Stimulated activated CD8-positive, alpha-beta memory T cell treated with anti-CD3 and anti-CD28 coated beads, Interleukin-15, amount 100 ng/mL, for 4 hours (primary cell): ENCODE measurements at places on chromosomes 3 and 15.

DNA sequence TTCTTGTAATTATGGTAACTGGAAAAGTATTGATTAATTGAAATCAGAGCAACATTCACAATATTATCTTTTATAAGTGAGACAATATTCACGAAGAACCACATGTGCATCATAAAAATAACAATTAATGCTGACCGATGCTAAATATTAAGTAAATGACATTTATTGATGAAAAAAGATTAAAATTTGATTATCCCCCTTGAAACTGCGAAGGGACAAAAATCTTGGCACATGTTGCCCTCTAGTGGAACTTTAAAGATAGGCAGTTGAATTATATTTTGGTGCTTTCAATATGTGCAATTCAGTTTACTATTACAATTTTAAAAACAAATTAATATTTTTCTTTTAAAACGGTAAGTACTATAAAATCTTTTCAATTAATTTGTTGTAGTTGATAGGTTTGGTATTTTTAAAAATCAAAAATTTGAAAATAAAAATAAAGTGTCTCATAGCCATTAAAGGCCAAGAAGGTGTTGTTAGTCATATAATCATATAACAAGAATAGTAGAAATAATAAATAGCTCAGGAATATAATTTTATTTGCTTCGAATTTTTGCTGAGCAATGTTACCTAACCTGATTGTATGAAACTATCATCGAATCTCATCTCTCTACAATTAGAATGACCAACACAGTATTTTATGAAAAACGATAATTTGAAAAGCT is 270.2 kb downstream of the ROBO1 start:
- DNase-seq = no peak

DNA sequence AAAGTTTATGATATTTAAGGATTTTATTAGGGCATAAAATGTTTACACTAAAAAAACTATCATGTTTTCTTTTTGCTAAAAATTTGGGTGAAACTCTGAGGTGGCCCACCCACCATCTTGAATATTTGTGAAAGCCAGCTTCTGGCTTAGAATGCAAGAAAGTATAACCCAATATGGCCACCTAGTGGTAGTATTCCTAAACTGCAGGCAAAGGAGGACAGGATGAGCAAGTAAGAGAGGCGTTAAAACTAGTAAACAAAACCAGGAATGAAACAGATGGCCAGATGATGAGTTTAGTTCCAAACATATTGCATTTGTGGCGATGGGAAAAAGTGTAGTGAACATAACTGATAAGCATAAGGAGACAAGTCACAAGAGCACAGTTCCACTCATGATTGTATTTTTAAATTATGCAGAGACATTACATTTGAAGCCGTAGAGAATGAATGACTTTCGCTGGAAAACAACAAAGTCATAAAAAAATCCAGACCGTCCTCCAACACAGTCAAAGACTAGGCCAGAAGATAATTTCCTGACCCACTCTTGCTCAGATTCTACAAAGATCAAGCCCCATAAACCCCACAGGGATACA is 103.3 kb upstream of the PRTG start:
- no peak for DNase-seq

GRCh38 chr15:73928241-73928579 is 1.9 kb downstream of the LOXL1 start:
- no peak for DNase-seq

- no peak for DNase-seq
Observed at GRCh38 chr3:71652781-71653413, 69.4 kb upstream of the FOXP1 start.

- DNase-seq = no peak
Observed at GRCh38 chr3:161894657-161895056, 398.0 kb downstream of the OTOL1 start.

DNA sequence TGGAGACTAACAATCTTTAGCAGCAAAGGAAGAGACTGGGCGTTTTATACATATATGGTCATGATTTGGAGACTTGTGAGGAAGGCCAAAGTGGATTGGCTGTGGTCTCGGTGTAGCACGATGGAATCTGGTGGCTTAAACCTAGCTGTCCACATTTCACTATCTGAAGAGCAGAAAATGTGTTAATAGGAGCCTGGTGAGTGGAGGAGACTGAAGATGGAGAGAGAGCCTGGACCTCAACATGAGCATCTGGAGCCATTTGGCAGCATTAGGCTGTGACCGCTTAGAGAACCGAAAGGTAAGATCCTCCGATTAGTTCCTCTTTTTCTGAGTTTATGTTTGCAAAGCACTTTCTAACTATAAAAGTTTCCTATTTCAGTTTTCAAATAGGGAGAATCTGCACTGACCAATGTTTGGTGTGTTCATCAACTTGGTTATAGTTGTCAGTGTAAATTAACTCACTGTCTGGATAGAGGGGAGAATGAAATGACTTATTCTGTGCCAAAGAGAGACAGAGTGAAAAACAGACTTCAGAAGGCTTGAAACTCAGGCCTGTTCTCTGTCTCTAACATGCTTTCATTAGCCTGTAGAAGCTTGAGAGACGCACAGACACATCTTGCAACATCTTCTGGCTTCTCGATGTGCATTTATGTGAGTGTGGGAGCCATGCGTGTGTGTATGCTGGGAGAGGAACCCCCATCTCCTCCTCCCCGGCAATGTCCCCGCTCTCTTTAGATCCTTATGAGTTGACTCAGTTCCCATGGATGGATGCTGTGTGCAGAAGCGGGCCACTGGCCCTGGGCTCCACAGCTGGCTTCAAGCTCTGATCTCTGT is 244.7 kb upstream of the TBL1XR1 start:
- no peak for DNase-seq

GRCh38 chr3:105553851-105554250 is 187.1 kb downstream of the ALCAM start:
- DNase-seq = no peak

DNA sequence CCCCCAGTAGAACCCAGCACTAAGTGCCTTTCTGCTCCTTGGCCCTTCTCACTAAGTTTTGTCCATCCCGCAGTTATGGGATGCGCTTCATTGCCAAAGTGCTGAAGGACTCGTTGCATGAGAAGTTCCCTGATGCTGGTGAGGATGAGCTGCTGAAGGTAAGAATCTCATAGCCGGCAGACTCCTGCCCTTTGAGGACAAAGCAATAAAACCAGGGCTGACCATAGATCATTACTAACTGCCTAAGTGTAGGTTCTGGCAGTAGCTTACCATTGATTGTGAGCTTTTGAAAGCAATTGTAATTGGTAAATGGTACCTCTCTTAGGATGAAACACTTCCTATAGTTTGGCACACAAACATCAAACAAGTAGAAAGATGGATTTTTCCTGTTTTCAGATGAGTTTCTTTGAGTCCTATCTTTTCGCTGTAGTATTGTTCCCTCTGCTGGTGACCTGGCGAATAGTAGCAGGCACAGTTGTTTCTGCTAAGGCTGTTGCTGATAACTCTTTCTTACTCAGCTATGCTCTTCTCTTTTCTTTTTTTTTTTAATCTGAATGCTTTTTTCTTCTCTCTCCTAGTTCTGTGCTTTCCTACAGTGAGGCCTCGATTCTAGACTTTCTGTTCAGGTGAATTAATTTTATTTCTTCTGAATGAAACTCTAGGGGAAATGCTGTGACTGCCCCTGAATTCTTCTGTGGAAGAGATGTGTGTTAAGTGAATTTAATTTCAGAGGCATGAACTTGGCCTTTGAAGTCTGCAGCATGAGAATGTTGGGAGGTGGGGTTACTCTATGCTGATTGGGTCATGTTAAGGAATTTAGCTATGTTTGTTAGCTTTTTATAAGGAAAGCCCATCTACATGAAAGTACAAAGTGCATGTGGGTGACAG is 47.4 kb upstream of the CRTC3 start:
- DNase-seq = peak; percentile 25

GRCh38 chr3:29694783-29695182 is 413.9 kb downstream of the RBMS3 start:
- no peak for DNase-seq

DNA sequence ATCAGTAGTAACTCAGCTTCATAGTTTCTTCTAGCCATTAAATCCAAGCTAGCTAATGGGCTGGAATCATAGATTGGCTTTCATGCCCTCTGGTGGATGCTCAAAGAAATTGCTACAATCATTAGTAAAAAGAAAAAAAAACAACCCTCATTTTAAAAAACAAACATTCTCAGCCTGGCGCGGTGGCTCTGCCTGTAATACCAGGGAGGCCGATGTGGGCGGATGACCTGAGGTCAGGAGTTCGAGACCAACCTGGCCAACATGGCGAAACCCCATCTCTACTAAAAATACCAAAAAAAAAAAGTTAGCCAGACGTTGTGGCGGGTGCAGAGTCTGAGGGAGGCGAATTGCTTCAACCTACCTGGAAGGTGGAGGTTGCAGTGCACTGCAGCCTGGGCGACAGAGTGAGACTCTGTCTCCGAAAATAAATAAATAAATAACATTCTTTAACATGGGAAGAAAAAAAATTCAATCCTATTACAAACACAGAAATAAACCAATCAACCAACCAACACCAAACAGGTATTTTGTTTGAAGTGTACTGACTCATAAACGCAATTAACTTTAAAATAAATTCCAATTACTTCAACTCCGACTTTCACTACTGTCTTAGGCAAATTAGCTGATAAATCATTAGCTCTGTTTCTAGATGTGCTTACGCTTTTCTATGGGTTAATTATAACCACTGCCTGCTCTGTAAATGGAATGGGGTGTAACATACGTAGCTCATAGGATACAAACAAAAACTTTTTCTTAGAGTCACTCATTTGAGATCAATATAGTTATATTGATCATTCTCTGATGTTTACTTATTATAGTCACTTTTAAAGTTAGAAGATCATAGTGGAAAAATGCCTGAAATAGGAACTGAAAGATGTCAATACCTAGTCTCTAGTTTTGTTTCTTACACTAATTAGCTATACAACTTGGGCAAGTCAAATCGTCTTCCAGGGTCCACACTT is 24.9 kb downstream of the TMEM207 start:
- DNase-seq = no peak

DNA sequence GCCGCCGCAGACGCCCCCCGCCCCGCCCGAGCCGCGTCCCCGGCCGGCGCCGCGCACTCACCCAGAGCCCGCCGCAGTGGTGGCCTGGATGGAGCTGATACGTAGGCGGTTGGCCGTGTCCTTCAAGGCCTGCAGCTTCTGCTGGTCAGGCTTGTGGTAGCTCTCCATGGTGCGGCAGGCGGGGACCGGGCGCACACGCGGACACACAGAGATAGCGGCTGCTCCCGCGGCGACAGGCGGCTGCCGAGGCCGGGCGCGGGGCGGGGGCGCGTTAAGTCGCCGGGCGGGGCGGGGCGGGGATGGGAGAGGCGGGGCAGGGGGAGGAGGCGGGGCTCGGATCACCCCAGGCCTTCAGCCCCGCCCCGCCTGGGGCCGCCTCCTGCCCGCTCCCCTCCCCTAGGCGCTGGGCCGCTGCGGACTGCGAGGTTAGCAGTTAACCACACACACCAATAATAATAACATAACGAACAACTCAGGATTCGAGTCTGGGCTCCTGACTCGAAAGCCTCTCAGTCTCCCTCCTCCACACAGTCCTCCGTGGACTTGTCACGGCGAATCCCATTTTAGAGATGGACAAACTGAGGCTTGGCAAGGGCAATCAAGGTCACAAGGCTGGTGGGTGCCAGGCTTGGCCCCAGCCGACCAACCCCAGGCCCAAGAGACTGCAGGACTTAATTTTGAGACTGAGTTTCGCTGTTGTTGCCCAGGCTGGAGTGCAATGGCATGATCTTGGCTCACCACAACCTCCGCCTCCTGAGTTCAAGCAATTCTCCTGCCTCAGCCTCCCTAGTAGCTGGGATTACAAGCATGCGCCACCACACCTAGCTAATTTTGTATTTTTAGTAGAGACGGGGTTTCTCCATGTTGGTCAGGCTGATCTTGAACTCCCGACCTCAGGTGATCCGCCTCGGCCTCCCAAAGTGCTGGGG is at the start of gene TKT:
TSS of gene TKT (minus strand) at position 248 of the 929 bp plus-strand sequence. CDS start at position 168, 80 bp downstream.
- DNase-seq = peak; percentile 65

GRCh38 chr3:128009952-128010846 is 42.0 kb upstream of the SEC61A1 start:
- DNase-seq = no peak

DNA sequence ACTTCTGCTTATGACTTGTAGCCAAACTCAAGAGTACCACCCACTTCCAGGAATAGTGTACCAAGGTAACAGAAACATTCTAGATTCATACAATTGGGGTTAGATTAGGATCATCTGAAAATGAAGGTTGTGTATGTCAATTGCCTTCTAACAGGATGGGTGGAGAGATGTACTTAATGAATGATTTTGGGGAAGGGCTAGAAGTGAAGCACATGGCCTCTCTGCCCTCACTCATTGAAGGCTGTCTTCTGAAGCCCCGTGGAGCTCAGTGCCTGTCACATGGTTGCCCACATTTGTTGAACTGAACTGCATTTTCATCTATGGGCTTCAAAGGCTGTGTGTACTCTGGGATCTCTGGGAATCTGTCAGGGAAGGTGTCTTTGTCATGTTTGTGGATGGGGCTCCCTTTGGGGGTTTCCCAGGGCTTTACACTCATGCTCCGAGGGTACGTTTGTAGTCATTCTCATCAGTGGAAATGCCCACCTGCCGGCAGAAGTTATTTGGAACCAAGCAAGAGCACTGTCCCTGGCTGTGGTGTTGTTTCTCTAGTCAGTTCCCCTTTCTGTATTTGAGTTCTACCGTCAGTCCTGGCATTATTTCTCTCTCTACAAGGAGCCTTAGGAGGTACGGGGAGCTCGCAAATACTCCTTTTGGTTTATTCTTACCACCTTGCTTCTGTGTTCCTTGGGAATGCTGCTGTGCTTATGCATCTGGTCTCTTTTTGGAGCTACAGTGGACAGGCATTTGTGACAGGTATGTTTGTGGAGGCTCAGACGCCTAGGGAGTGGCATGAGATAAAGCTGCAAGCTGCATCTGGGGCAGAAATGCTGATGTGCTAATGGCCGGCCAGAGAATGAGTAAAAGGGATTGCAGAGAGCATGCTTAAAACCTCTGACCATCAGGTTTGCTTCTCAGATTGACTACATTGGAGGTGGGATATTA is 22.4 kb downstream of the CD86 start:
- DNase-seq = no peak
